KG1 (cell line): ENCODE measurements at places on chromosomes 3 and 15.
A peak's percentile ranks its signal among the peaks of the same experiment; 100 is the strongest.

DNA sequence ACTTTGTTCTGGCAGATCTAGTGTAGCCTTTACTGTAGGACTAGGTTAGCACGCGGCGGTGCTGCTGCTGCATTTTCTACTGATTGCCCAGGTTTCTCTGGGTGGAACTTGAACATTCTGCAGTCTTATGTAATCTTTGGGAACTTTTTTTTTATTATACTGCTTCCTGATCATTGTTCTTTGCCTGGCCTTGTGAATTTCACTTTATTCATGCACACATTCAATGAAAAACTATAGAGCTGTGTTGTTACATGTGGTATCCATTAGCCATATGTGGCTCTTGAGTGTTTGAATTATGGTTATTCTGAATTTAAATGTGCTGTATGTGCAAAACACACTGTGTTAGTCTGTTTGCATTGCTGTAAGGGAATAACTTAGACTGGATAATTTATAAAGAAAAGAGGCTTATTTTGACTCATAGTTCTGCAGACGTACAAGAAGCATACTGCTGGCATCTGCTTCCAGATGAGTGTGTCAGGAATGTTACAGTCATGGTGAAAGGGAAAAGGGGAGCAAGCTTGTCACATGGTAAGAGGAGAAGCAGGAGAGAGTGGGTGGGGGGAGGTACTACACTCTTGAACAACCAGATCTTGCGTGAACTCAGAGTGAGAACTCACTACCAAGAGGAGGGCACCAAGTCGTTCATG, 26.5 kb downstream of the MEF2A start:
- no peak for DNase-seq

GRCh38 chr15:72341361-72341760, 21.4 kb upstream of the CELF6 start:
- DNase-seq, result no peak

- peak; percentile 62 for DNase-seq
Measured at GRCh38 chr3:196120291-196120951, 38.5 kb upstream of the TFRC start.

DNA sequence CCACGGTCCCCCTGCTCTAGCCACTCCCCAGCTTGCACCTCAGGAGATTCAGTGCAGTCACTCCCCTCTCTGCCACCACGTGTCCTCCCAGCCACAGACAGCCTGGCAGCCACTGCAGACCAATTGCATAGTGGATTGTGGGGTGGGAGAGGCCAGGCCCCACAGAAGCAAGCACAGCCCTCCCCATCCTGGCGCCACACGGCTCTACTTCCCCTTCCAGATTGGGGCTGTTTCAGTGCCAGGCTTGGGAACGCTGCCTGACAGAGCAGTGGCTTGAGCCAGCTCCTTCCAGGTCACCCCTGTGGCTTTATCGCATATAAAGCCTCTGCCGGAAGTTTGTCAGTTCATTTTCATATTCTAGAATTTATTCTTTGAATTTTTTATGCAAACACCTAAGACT, 90.7 kb downstream of the TMEM266 start:
- DNase-seq, result no peak

- DNase-seq, result no peak
Measured at GRCh38 chr3:132290833-132291232, 26.4 kb upstream of the ACP3 start.

DNA sequence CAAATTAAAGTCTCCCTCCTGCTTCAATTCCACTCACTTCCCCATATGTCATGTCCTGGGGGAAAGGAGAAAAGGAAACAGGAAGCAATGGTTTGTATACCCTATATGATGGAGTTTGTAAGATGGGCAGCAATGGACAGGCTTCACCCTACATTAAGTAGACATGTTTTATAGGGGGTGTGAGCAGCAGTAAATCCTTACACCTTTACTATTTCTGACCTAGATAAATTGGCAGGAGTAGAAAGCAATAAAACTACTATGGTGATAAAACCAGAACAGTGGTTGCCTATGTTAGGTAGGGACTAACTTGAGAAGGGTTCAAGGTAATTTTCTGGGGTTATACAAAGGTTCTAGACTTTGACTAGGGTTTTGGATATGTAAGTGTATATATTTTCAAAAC, 301.7 kb downstream of the GBE1 start:
- no peak for DNase-seq

GRCh38 chr3:7444886-7445285, 584.0 kb downstream of the GRM7 start:
- DNase-seq, result no peak

- no peak for DNase-seq
Measured at GRCh38 chr3:187261541-187261969, 30.0 kb downstream of the MASP1 start.

- DNase-seq, result no peak
Measured at GRCh38 chr15:100211855-100212850, 129.6 kb downstream of the ADAMTS17 start.

DNA sequence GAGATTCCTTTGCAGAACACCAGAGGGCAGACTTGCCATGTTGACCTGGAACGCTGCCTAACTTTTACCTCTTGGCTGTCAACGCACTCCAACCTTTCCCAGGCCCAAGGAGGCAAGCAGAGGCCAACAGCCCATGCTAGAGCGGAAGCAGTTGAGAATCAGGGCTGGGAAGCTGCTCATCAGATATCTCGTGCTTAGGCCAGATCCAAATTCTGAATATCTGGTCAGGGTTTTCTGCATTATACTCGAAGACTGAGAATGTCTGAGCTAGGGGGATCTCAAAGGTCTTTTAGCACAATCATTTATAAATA, 2.5 kb downstream of the XIRP1 start:
- peak; percentile 42 for DNase-seq

DNA sequence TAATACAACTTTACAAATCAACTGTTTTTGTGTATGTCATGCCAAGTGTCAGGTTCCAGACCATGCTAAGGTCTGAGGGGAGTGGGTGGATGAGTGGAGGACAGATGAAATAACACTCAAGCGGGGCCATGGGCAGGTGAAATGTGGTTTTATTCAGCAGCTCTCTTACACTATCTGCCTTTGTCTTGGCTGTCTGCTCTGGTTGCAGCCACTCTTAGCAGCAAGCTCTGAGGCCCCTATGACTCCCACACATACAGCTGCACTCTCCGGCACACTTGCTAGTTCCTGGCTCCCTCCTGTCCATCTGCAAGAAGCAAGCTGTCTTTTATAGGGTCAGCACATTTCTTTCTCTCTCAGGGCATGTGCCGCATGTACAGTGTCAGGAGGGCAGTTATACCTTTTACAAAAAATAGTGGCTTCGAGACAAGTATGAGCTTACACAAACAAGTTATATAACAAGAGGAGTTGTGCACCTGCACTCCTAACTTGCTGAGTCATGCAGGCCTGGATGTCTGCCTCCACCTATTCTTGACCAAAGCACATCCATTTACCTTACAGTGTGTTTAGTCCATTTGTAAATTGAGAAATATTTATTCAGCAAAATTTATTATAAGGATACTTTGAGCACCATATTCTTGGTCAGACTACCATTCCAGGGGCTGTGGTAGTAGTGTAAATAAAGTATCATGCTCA, 683.7 kb upstream of the CBLB start:
- DNase-seq, result no peak

DNA sequence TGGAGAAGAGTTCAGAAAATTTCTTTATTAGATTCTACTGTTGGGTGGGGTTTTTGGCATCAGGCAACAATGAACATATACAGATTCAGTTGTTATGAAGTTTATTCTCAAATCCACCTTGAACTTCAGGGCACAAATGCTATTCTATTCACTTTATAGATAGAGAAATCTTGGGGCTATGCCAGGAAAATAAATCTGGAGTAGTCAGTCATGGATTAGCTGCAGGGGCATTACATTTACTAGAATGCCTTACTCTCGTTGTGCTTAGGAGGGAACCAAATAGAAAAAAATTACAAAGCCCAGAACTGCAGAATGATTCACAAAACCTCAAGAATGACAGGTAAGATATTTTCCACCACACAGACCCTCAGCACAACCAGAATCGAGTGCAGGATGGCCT, 216.7 kb downstream of the CDIN1 start:
- no peak for DNase-seq

DNA sequence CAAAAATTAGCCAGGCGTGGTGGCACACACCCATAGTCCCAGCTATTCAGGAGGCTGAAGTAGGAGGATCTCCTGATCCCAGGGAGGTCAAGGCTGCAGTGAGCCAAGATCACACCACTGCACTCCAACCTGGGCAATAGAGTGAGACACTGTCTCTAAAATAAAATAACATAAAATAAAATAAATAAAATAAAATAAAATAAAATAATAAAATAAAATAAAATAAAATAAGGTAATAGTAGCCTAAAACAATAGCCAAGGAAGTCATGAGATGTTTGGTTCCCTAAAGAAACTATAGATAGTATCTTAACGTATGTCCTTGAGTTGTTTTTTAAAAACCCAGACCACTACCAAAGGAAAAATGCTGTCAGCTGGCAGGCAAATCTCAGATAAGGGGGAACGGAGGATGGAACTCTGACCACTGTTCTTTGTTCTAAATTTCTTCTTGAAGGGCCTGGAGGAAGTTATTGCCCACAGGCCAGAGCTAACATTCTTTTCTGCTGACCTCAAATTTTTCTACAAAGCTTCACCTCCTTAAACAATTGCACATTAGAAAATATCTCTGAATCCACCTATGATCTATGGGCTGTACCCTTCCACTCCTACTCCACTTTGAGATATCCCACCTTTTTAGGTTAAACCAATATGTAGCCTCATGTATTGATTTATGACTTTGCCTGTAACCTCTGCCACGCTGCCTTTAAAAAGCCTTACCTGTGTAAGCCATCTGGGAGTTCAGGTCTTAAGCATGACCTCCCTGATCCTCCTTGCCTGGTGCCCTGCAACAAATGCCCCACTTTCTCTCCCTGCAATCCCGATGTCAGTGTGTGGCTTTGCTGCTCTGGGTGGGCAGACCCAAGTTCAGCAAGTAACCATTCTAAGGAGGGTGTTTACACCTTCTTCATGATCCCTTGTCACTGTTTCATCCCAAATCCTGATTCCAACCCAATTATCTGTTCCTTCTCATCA, 126.2 kb upstream of the BHLHE40 start:
- no peak for DNase-seq

DNA sequence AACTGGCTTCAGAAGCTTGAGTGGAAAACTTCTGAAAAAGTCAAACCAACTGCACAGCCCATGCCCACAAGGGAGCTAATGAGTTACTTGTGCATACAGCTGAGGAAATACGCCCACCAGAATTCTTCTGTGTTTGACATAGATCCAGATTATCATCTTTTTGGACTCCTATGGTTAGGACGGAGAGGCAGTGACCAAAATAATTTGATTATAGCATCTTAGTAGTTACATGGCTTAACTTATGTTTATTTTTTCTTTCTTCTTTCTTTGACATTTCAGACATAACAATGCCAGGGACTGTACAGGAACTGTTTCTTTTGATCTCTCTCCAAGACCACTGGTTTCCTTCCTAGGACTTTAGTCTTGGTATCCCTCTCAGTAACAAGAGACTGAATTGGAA, 246.1 kb upstream of the RASGRP1 start:
- DNase-seq, result no peak

DNA sequence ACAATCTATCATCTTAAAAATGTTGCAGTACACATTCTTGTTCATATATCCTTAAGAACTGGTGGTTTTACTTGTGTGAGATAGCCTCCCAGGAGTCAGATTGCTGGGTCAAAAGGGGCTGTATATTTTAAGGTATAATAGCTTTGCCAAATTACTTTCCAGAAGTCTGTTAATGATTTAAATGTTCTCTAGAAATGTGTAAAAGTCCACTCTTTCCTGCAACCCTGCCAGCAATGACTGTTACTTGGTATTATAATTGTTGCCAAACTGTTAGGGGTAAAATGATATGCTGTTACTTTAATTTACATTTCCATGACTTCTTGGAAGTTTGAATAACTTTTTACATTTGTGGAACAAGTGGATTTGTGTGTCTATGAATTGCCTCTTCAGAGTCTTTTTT, 170.8 kb downstream of the SLC9A9 start:
- DNase-seq, result no peak

- DNase-seq, result no peak
Measured at GRCh38 chr3:100761211-100761942, 52.1 kb downstream of the TFG start.

DNA sequence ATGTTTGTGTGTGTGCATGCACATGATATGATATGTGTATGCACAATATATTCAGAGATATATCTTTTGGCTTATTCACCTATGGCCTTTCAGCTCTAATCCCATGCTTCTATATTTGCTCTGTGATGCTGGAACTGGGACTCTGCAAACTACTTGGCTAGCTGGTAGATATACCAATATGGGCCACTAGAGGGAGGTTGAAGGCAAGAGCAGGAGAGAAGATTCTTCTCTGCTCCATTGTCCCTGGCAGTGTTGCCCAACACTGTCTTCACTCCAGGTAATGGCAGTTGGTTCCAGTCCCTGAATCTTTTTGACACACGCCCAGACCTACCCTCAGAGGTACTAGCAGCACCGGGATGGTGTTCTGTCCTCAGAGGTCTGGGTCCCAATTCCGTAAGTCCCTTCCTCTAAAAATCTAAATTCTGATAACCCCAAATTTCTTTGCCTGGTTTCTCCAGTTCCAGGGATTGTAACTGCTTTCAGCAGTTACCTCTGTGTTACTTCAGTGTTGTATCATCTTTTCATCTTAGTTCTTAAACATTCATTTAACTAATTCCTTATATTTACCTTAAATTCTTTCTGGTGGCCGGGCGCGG, 44.7 kb downstream of the GTPBP8 start:
- DNase-seq, result no peak

DNA sequence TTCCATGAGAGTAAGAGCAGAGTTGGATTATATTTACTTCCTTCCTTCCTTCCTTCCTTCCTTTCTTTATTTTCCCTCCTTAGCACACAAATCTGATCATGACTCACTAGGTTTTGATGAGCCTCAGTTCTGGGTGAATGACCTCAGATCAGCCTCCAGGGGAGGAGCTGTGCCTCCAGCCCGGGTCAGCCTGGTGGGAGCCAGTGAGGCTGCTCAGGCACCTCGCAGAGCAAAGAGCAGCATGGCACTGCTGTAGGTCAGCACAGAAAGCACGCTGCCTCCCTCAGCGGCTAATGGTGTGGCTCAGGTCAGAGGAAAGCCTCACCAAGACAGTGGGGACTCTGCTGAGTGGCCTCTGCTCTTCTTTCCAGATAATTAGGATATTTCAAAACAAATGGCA, 108.5 kb downstream of the SYNPR start:
- no peak for DNase-seq

DNA sequence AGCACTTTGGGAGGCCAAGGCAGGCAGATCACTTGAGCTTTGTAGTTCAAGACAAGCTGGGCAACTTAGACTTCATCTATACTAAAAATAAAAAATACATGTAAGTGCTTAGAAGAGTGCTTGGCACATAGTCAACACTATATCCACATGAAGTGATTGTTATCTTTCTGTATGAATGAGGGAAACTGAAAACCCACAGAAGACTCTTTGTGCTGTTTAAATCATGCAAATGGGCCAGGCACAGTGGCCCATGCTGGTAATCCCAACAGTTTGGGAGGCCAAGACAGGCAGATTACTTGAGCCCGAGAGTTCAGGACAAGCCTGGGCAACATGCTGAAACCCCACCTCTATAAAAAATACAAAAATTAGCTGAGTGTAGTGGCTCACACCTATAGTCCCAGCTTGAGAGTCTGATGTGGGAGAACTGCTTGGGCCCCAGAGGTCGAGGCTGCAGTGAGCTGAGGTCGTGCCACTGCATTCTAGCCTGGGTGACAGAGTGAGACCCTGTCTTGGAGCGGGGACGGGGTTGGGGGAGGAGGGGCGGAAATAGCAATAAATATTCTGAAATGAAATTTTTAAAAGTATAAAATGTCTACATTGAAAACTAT, 129.7 kb downstream of the NR2E3 start:
- no peak for DNase-seq

GRCh38 chr3:149957361-149958125, 13.2 kb downstream of the PFN2 start:
- DNase-seq, result no peak

- DNase-seq, result no peak
Measured at GRCh38 chr3:177813322-177813721, 616.0 kb upstream of the TBL1XR1 start.
